Left ventricle myocardium inferior (tissue), 1 donor: ENCODE measurements at places on chromosomes 7 and 10. TPM values are rescaled to one million over a fixed set of nuclear protein-coding genes. Genes with fewer than 3 reads are reported as not detected.

Gene VPS50
- total RNA-seq = 19.5 TPM

Gene LBX1
- total RNA-seq = not detected

GRCh38 chr10:90269699-90270098 lies 568.3 kb downstream of the KIF20B start:
- DNase-seq = no peak

DNA sequence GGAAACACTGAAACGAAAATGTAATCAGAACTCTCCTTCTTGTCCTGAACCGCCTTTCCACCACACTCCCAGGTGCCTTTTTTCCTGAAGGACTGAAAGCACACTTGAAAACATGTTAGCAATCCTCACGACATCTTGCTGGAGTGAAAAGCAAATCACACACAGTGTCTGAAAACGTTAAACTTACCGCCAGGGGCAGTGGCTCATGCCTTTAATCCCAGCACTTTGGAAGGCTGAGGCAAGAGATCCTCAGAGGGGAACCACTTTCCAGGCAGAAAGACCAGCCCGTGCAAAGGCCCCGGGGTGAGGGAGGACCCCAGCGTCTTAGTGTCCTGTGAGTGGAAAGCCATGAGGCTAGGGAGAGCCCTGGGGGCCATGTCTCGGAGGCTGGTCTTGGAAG lies 210.4 kb downstream of the PRPF18 start:
- DNase-seq = no peak

GRCh38 chr7:94655126-94655847 lies 646 bp downstream of the SGCE start:
- DNase-seq = peak; percentile 34
